ENCODE measurements at places on chromosomes 3 and 15.

DNA sequence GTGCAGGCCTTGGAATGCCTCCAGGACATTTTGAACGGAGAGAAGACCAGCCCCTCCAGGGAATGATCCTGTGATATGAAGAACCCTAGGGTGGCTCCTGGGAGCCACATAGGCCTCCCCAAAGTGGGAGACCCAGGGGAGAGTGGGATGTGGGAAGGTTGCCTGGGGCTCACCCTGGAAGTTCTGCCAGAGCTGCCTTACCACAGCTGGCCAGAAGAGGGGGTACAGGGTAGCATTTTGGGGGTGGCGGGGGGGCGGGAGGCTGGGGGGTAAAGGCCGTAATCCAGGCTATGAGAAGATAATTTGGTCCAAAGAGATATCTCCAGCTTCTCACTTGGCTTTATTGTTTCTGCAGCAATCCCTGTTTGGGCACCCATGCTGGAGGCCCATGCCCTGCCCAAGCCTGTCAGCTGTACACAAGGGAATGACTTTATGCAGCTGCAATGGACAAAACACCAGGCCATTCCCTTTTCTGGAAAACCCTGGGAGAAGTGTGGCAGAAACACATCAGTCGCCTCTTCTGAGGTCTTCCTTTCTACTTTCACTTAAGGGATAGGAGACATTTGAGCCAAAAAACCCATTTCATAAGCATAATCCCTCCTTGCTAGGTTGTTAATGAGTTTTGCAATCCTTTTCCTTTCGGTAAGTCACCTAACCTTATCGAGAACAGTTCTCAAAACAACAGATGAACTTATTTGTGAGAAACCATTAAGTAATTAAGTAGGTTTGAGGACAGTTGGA lies 11.0 kb upstream of the MUSTN1 start:
- DNase-seq, result no peak

DNA sequence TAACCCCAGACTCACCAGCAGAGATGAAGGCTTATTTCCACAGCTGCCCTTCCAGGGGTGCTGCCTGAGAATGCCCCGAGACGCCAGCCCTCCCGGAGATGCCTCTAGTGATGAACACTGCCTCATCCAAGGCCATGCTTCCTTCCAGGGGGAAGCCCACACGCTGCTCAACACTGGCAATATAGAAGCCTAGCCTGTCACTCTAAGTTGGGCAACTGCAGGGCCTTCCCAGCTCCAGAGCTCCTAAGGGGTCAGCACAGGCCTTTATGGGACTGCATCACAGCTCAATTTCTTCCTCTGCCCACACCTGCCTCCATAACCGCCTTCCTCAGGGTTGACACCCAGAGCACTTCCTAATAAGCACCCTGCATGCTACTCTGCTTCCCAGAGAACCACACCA lies 217.7 kb downstream of the ABHD5 start:
- no peak for DNase-seq

DNA sequence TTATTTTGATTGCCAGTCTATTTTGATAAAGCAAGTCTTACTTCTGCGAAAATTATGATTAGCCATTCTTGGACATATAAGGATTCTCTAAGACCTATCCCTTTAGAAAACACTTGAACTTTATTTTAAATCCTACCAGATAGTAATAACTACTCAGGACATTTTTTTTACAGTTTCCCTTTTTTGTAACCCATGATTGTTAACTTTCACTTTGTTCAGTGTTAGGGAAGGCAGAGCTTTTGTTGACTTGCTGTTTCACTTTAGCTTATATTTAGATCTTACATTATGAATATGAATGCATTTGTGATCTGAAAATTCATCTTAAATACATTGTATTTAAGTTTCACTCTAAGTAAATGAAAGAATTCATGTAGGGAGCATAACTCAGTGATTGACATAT lies 167.0 kb downstream of the AKAP13 start:
- no peak for DNase-seq

DNA sequence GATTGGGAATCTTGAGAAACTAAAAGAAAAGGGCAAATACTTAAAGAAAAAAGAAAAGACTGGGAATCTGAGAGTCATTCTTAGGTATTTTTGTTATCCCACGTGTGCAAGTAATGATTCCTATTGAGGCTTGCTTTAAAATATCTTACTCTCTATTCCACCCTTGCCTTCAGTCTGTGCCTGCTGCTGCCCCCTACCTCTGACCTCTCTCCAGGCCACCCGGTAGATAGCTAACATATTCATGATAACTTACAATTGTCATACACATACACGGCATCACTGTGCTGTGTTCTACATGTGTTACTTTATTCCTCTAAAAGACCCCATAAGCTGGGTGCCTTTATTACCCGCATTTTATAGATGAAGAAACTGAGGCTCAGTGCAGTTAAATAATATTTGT lies 27.8 kb upstream of the ATP13A3 start:
- no peak for DNase-seq

DNA sequence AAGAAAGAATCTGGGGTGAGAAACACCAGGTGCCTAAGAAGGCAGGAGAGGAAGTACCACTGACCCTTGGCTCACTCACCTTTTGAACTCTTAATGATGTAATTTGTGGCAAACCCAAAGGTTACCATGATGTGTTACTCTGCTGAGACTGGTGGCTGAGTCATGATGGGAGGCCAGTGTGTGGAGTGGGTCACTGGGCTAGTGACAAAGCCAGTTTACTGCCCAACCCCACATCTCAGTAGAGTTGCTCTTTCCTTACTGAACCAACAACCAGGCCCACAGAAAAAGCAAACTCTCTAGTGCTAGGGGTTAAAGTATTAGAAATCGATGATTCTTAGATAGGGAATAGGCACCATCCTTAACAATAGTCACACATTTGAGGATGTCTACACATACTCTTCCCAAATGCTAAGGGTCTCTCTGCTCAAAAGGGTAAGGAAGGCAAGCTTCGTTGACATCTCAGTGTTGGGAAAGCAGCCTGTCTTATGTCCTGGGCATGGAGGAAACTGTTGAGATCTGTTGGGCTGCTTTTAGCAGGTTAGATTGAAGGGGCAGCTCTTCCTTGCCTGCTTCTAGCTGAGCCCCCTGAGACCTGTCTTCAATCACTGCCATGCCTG lies 3.1 kb downstream of the RBP2 start:
- DNase-seq, result no peak

DNA sequence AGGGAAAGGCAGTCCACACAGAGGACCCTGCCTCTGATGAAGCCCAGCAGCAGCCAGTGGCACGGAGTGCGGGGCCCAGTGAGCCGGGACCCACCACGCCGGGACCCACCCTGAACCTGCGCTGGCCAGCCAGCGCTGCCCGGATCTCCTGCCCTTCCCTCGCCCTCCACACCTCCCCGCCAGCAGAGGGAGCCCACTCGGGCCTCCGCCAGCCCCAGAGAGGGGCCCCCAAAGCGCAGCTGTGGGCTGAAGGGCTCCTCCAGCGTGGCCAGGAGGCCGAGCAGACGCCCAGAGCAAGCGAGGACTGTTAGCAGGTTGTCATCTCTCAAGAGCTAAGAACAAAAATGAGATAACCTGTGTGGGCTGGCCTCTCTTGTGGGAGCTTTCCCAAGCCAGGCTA lies 81.3 kb upstream of the ATP10A start:
- no peak for DNase-seq

DNA sequence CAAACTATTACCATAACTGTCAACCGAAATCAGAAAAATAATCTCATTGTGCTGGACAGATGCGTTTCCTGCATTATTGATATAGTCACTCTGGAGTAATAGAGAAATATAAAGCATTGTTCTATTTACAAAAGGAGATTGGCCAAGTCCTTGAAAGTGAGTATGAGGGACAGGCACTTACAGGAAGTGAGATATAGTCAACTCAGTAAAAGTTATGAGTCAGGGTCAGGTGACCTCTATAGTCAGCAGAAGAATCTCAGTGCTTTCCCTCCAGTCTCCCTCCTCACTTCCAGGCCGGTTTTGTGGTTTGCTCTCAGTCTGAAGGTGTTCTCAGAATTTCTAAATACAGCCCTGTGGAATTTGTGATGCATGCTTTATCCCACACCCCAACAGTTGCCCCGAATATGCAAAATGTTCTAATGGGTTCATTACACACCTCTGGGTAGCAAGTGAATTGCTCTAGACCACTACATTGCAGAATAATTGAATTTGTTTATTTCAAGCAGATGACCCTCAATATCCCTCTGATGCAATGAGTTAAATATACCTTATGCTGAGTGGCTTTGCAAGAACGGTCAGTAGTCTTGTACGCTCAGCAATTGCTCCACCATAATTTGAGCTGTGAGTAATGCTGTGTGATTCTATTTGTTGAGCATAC lies 787.7 kb downstream of the MCTP2 start:
- no peak for DNase-seq

DNA sequence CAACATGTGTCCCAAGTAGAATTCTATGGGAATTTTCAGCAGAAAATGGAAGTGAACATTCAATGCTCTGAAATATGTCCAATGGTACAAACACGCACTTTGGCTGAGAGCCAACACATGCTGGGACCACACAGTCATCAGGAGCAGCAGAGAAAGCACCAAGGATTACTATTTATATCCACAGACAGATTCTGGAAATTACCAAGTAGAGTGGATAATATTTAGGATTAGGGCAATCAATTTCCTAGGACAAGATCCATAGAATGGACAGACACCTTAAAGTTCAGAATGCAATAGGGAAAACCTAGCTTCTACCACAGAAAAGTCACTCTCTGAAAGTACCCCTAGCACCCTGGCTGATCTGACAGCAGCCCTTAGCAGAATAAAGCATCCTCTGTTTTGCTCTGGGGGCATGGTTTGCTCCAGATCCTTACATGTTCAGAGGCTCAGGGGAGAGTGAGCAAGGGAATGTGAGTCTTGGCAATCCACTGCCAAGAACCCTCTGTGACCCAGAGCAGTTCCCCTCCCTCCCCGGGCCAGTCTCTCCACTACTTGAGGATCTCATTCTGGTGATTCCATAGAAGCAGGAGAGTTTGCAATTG lies 206.0 kb upstream of the WNT5A start:
- DNase-seq, result peak; percentile 15

Measured in right lung (tissue), 10 donors.